ENCODE measurements at places on chromosomes 7 and 10.

DNA sequence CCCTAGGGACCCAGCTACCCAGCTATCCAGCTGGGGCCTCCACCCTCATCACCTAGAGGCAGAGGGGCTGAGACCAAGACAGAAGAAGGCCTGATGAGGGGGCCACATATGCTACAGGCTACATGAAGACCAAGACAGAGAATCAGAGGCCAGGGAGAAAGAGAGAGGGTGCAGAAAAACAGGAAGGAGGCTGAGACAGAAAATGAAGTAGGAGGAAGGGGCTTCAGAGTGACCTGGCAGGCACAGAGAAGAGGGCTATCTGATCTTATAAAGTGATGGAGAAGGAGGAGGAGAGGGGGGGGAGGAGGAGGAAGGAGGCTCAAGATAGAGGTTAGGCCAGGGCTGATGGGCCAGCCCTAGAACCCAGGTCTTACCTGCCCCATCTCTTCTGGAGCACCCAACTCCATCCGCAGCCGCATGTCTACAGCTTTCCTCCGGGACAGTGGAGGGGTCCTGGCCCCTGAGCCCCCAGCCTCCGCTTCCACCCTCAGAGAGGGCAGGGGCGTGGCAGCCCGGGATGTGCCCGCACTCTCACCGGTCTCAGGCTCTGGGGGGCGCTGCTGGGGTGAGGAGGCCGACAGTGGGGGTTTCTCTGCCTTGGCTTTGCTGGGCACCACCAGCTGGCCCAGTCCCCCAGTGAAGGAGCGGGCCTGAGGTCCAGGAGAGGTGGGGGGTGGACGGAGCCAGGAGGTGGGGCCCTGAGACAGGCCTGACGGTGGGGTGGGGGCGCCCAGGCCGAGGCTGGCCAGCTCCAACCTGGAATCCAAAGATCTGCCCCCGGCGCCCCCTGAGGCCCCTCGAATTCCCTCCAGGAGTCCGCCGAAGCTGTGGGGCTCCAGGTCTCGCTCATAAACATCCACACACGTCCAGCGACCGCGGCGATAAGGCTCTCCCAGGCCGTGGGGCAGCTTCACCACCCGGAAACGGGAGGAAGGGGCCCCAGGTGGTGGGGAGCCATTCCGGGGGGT lies 1.8 kb downstream of the TSC22D4 start:
- DNase-seq = no peak

GRCh38 chr7:108427766-108428165 lies 28.5 kb downstream of the NRCAM start:
- DNase-seq = no peak

DNA sequence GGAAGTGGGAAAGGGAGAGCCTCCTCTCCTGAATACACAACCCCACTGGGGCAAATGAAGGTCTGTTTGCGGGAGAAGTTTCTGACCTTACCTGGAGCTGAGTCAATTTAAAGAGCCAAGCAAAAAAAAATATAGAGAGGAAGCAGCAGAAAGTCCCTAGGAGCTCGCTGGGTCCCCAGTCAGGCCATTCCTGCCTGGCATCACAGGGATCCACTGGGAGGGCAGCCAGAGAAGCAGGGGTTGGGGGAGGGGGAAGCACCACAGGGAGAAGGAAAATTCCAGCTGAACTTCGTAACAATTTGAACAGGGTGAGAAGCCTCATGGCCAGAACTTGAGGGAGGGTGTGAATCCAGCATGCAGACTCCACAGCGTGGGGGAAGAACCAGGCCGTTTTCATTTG lies 298.7 kb downstream of the LRRTM3 start:
- no peak for DNase-seq

DNA sequence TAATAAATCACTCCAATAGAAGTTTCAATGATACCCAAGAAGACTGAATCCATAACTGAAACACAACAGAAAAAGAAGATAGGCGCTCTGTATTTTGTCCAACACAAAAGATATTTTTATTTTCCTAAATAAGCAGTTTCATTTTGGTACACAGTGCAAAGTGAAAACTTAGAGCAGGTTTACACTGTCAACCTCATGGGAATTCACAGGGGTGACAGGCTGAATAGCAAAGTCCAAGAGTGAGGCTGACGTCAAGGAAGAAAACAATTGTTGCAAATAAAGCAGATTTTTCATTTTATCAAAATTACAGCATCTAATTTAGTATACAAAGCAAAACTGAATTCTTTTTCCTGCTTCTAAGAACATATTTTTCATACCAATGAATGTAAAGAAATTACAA lies 28.6 kb downstream of the NAMPT start:
- no peak for DNase-seq

GRCh38 chr7:42621543-42622219 lies 290.2 kb downstream of the C7orf25 start:
- DNase-seq = no peak

DNA sequence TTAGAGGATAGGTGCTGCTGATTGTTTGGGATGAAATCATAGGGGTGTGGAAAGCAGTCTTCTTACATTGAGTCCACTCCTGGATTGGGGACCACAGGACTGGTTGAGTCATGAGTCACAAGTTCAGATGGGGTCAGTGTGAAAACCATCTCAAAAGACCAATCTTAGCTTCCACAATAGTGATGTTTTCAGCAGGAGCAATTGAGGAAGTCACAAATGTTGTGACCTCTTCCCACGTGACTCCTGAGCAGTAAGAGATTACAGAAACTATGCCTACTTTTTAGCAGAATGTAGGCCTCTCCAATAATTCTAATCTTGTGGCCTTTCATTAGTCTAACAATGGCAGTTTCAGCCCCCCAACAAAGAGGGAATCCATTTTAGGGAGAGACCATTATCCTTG lies 256.9 kb upstream of the CDC14C start:
- no peak for DNase-seq

DNA sequence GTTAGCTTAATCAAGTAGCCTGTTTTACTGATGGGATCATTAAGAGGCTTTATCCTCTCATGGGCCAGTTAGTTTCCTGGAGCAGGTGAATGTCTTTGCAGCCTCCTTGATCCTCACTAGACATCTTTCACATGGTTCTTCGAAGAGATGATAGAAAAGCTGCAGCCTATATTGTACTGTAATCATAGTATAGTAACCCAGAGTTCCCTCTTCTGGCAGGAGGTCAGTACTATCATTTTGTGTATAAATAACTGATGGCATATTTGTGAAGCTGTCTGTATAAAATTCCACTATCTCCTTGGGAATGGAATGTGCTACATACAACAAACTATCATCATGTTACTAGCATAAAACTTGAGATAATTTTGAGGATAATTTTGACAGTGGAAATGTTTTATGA lies 123.8 kb upstream of the PRPS1L1 start:
- no peak for DNase-seq

DNA sequence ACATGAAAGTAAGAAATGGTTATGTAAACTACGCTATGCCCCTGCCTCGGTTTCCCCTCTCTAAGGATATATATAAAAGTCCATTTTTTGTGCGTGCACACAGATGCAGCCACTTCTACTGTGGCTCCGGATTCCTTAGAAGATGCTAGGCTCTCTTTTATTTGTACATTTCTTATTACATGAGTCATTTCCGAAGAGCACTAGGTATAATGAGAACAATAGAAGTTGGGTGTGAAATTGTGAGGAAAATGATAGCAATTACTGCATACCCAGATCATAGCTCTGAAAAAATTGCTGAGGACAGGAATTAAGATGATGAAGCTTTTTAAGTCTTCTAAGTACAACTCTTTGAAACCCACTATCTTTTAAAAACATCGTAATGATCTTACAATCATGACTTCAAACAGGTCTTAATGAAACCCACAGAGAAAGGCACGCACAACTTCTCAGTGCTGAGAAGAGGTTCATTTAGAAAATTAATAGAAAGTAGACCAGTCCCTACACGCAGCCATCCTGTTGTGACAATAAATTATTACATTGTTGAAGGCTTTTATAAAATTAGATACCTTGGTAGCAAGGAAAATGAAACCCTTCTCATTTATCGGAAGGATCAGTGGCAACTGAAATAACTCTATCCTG lies 96.2 kb upstream of the FGFR2 start:
- no peak for DNase-seq

- DNase-seq = no peak
Measured at GRCh38 chr10:58771863-58772262, 259.2 kb downstream of the BICC1 start.

DNA sequence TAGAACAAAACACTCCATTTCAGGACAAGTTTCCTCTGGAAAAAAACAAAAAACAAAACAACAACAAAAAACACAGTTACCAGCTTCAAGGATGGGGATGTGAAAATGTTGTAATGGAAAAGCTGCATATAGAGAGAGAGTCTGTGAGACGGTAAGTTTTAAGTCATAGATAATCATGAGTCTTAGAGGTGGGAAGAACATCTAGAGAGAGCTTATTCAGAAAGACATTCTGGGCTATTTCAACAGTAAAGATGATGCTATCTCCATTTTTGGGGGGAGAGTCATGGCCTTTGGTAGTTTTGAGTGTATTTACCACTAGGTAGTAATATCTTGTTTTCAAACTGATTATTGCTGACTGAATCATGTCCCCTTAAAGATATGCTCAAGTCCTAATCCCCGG lies 23.3 kb upstream of the INPP5F start:
- DNase-seq = no peak

GRCh38 chr7:91182819-91183764 lies 81.1 kb upstream of the FZD1 start:
- no peak for DNase-seq

GRCh38 chr7:135597926-135598305 lies 40.2 kb downstream of the NUP205 start:
- no peak for DNase-seq

- no peak for DNase-seq
Measured at GRCh38 chr7:76372984-76373833, 14.4 kb upstream of the YWHAG start.

DNA sequence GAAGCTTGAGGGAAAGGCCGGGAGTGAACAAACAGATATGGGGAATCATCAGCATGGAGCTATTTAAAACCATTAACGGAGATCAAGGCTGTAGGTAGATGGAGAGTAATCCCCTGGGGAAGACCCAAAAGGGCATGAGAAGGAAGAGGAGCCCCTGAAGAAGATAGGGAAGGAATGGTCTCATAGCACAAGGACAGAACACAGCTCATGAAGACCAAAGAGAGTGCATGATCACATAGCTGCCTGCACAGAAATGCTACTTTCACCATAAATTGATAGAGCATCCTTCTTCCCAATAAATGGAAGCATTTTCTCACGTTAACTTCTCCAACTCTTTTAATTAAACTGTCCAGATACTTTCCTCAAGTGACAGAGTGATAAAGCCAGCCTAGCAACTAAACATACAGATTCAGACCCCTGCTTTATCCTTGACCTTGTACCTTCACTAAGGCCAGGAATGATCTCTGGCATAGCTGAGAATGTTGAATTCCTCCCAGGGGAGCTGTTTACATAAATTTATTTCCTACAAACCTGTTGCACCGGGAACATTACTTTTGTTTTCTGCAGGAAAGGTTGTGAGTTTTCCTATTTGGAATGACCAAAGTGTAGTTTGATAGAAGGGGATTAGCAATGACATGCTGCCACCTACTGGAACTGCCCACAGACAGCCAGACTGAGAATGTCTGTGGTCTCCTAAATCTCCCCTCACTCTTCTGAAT lies 110.8 kb upstream of the LRGUK start:
- no peak for DNase-seq

GRCh38 chr10:110833234-110833940 lies 38.3 kb upstream of the PDCD4 start:
- DNase-seq = no peak

DNA sequence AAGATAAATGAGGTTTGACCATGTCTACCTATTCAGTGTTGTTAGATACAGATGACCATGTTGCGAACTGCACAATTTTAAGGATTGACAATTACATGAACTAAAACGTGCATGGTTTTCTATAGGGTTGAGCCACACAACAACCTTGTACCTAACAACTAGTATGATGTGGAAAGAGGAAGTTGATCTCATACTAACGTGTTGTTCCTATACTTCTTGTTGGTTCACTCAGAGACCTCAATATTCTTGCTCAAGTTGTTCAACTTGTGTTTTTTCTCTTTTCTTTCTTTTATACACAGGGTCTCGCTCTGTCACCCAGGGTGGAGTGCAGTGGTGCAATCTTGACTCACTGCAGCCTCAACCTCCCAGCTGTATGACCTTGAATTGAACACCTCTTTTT lies 6.1 kb upstream of the KEL start:
- peak; percentile 6 for DNase-seq

DNA sequence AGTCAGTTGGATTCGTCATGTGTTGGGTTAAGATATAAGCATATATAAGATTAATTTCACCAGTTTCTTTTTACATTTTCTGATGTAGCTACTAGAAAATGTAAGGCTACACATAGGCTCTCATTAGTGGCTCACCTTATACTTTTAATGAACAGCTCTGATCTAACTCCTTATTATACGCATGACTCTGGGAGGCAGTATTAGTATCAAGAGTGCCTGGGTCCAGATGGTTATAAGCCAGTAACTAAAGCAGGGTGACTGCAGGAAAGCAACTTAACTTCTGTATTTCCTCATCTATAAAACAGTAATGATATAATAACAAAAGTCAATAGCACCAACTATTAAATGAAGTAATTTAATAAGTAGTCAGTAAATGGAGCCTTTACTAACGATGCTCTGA lies 1.4 kb upstream of the ELMO1 start:
- DNase-seq = no peak

DNA sequence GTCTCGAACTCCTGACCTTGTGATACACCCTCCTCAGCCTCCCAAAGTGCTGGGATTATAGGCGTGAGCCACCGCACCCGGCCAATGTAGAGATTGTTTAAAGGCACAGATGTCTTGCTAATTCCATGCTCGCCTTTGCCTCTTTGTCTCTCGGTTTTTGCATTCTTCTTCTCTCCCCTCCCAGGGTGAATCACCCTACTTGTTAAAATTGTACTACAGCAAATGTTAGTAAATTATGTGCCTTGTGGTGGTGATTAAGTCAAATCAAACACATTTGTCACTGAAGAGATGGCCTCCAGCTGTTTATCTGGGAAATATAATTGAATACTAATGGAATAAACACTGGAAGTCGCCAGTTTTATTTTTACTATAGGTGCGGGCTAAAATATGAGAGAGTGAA lies 384.4 kb upstream of the AUTS2 start:
- no peak for DNase-seq

DNA sequence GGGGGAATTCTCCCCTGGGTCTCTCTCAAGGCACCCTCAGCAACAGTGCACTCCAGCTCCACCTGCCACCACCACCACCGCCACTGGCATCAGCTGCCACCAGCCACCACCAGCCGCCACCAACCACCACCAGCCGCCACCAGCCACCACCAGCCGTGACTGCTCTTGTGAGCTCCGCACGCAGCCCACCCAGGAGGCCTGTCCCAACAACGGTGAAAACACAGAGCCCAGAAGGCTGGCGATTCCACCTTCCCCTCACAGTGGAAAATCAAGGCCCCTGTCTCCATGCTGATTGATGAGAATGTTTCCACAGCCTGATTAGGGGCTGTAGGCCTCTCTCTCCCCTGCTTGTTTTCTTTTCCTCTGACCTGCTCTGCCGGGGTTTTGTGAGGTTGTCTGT lies 41.1 kb downstream of the COBL start:
- no peak for DNase-seq

GRCh38 chr10:69817078-69817581 lies 15.4 kb downstream of the COL13A1 start:
- peak; percentile 22 for DNase-seq
